Stomach (tissue), 19 donors: ENCODE measurements at places on chromosomes 13 and 19. TPM values are rescaled to one million over a fixed set of nuclear protein-coding genes. Genes with fewer than 3 reads are reported as not detected.

DNA sequence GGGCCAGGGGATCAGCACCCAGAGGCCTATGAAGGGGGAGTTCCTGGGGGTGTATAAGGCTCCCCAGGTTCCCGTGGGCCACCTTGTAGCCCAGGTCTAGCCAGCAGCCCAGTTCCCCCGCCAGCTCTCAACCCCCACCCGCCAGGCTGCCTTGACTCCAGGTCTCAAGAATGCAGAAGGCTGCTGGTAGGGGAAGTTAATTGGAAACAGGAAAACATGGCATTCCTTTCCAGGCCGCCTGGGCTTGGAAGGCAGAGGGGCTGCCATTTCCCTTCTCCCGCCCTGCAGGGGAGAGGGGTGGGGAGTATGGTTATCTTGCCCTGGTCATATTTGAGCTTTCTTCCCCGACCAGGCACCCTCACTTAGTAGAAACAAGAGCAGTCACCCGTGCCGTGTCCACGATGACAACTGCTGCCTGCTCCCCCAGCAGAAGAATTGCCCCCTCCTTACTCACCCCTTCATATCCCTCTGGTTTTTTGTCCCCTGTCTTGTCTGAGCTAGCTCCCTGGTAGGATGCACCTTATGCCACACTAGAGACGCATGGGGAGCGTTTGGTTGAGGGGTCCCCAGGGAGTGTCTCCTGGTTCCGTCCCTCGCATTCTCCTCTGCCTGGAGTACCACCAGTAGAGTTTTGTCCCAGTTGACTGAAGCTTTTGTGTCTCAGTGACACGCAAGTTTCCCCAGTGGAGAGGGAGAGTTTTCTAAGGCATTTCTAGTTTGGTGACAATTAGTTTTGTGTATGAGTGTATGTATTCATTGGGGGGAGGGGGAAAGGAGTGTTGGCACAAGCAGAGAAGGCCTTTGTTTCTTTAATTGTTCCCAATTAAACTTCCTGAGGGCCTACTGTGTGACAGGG is 4.5 kb downstream of the BICRA start:
- peak; percentile 68 for DNase-seq

Gene ZNF121
- total RNA-seq = 57.8 TPM

DNA sequence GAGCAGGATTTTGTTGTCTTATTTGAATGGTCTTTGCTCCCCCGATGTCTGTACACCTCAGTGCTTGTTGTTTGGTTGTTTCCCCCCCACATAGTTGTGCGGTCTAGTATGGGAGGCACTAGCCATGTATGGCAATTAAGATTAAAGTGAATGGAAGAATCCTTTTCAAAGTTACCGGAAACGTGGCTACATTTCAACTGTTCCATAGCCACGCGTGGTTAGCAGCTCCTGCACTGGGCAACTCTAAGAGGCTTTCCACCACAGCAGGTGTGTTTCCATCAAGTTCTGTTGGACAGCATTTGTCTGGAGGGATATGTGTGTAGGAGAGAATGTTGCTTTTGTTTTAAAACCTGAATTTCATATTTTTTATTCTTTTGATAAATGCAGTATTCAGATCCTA is 247.3 kb downstream of the GGACT start:
- DNase-seq = no peak

GRCh38 chr13:40445557-40445990 is 220.9 kb downstream of the FOXO1 start:
- peak; percentile 70 for DNase-seq

Gene WDR87
- total RNA-seq = 0.14 TPM

Gene PDX1
- not detected for total RNA-seq

DNA sequence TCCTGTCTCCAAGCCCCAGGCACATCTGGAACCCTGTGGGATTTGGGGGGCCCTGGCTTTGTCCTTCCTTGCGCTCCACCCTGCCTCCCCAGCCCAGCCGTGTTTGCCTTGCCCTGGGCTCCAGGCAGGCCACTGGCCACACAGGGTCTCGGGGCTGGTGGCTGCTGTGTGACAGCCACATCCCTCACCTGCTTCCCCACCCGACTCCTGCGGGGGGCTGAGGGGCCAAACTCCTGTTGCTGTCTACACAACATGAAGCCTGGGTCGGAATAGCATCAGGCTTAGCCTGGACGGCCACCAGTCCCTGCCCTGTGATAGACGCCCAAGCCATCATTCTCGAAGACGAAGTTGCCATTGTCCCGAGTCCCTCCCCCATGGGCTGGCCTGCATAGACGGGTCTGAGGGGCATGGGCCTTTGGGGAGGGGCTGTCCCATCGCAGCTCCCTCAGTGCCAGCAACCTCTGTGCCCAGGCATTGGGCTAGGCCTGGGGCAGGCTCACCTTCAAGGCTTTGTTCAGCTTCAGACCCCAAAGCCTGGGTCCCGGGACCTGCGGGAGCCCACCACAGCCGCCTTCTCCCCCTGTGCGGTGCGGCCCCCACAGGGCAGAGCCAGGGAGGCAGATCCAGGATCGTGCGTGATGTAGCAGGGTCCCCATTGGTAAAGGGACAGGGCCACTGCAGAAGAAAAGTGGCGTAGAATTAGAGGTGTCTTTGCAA is 15.5 kb upstream of the TEKTIP1 start:
- DNase-seq = no peak
